Progenitor cell of endocrine pancreas (in vitro differentiated cells): ENCODE measurements at places on chromosomes 2 and 18. TPM values are rescaled to one million over a fixed set of nuclear protein-coding genes. Genes with fewer than 3 reads are reported as not detected.

The IKZF2 gene
- total RNA-seq = 21.3 and 21.9 TPM in 2 replicates

The PLEK gene
- total RNA-seq = 0.10 TPM in 1 of 2 replicates, not detected in the other

The PLGLB1 gene
- 6.9 and 8.6 TPM in 2 replicates for total RNA-seq

- DNase-seq = no peak
- no peak overlapping the region for H3K27ac ChIP-seq
- H3K4me1 ChIP-seq = peaks cover 5% of the 10 kb centered on the region
- peaks cover 32% of the 10 kb centered on the region for H3K27me3 ChIP-seq
- peak overlapping the region; percentile 56 for H3K4me3 ChIP-seq
Observed at GRCh38 chr2:172173174-172173706, 70.5 kb upstream of the DLX2 start.

- DNase-seq = no peak
- no peaks in the 10 kb centered on the region for H3K27me3 ChIP-seq
- H3K36me3 ChIP-seq = no peaks in the 10 kb centered on the region
- H3K27ac ChIP-seq = no peak overlapping the region
- H3K4me3 ChIP-seq = no peak overlapping the region
Observed at GRCh38 chr2:209431701-209432100, 7.9 kb downstream of the MAP2 start.

GRCh38 chr18:21112543-21113105 is 1.0 kb upstream of the ROCK1 start:
- H3K4me1 ChIP-seq = peaks cover 6% of the 10 kb centered on the region
- H3K36me3 ChIP-seq = no peaks in the 10 kb centered on the region
- H3K4me3 ChIP-seq = no peak overlapping the region
- DNase-seq = no peak
- H3K27ac ChIP-seq = no peak overlapping the region

GRCh38 chr2:18741895-18742732 is 152.7 kb upstream of the NT5C1B start:
- H3K4me3 ChIP-seq = no peak overlapping the region
- H3K4me1 ChIP-seq = no peaks in the 10 kb centered on the region
- no peak for DNase-seq
- H3K27ac ChIP-seq = no peak overlapping the region

- peaks cover 20% of the 10 kb centered on the region for H3K4me1 ChIP-seq
- no peaks in the 10 kb centered on the region for H3K36me3 ChIP-seq
- no peak for DNase-seq
- H3K27ac ChIP-seq = no peak overlapping the region
- H3K27me3 ChIP-seq = no peaks in the 10 kb centered on the region
Observed at GRCh38 chr2:28747714-28748113, 3.9 kb upstream of the PPP1CB start.

GRCh38 chr18:59233017-59233410 is 13.1 kb downstream of the GRP start:
- no peaks in the 10 kb centered on the region for H3K4me1 ChIP-seq
- no peaks in the 10 kb centered on the region for H3K36me3 ChIP-seq

GRCh38 chr2:181642086-181642485 is 14.8 kb downstream of the CERKL start:
- no peak overlapping the region for H3K4me3 ChIP-seq
- H3K27ac ChIP-seq = no peak overlapping the region
- peaks cover 8% of the 10 kb centered on the region for H3K4me1 ChIP-seq
- no peak for DNase-seq
- no peaks in the 10 kb centered on the region for H3K36me3 ChIP-seq

DNA sequence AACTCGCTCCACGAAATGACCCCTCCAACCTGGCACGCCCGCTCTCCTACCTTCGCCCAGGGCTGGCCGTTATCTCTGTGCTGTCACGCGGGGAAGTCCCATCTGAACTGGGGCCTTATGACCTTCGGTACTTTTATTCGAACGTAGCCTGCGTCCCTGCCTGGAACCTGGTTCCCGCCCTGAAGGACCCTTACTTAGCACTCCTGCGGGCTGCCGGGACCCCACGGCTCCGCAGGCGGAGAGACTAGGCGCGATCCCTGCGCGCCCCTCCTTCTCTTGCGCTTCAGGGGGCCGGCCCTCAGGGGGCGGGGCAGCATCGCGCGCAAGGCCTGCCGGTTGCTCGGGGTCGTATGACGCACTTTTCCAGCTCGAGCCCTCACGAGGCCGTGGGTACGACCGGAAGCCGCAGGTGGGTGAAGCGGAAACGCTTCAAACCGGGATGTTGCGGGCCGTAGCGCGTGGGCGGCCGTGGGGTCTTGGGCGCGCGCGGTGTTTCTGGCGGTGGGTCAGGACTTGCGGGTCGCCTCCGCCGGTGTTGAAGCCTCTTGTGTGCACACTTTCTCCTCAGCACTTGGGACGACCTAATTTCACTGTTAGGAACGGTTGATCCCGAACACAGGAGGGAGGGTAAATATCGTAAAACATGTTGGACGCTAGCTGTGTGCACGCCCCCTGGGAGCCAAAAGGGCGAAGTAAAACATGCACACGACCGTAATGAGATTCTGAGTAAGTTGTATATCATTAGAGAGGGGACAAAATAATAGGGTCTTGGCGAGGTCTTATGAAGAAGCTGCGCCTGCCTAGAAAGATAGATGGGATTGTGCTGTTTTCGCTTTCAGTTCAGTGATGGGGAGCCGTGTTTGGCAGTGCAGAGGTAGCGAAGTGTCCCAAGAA is at the start of the genes LIPT1 and TSGA10:
LIPT1 (plus strand) TSS at position 325 of the 894 bp plus-strand sequence. CDS start 6,991 bp downstream, outside the sequence.
TSGA10 (minus strand) TSS at position 300 of the 894 bp plus-strand sequence. CDS start 45,503 bp downstream, outside the sequence.
- DNase-seq = peak; percentile 74
- peak within 1 kb of the TSS; percentile 97 for H3K27ac ChIP-seq
- H3K4me1 ChIP-seq = peaks cover 20% of the 10 kb centered on the region
- H3K36me3 ChIP-seq = peaks cover 9% of the 10 kb centered on the region
